ENCODE measurements at places on chromosomes 1 and 21.

DNA sequence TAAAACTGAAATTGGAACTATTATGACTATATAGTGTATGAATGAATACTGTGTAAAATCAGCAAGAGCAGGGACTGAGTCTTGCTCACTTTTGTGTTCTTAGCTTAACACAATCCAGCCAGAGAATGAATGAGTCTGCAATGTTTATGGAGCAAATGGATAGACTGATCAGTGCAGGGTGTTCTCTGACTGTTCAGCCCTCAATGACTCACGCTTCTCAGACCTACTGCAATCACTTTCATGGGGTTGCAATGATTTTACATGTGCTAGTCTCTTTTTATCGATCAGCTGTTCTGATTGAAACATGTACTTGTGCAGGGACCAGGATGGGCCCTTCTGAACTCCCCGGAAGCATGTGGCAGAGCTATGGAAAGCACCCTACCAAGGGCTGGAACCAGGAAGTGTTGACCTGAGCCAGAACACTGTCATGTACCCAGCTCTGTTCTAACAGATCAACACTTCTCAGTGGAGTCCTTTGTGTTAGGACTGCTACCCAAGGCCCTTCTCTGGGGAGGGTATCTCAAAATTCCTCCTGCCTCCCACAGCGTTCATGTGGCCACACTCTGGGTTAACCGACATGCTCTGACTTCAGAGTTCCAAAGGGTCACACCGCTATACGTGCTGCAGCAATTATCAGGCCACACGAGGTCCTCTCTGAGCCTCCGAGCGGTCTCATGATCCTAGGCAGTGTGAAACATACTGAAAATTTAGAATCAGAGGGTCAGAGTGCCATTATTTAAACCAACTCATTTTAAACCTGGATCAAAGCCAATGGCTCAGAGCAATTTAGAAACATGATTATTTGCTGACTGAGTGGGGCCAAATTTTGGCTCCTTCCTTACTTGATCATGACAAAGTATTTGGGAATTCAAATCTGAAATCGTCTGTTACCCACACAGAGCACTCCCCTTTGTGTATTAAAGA is 35.2 kb downstream of the GRIK1 start:
- peak; percentile 20 for DNase-seq

GRCh38 chr1:40309374-40310128 is 7.5 kb downstream of the COL9A2 start:
- no peak for DNase-seq

DNA sequence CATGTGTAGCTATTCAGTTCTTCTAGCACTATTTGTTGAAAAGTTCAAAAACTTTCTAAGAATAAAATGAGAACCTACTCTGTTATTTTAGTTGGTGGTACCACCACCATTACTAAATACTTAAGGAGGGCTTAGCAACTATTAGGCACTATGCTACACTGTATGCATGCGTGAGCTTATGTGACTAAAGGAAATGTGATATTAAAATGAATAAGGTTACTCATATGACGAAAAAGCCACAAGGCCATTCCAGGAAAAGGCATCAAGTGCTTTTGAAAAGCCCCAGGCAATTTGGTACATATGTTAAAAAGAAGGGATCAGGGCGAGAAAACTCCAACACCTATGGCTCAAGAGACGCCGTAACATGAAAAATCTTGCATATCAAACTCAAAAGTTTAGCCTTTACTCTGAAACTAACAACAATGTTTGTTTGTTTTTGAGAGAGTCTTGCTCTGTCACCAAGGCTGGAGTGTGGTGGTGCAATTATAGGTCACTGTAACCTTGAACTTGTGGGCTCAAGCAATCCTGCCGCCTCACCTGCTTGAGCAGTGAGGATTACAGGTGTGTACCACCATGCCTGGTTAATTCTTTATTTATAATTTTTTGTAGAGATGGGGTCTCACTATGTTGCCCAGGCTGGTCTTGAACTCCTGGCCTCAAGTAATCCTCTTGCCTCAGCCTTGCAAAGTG is 42.5 kb downstream of the EPRS1 start:
- DNase-seq: no peak

GRCh38 chr1:60257531-60257930 is 184.0 kb upstream of the C1orf87 start:
- no peak for DNase-seq

- DNase-seq: no peak
These were observed 135.0 kb downstream of the FOXD2 start for GRCh38 chr1:47572731-47573430.

GRCh38 chr1:238052496-238053266 is 162.0 kb upstream of the ZP4 start:
- DNase-seq: no peak

DNA sequence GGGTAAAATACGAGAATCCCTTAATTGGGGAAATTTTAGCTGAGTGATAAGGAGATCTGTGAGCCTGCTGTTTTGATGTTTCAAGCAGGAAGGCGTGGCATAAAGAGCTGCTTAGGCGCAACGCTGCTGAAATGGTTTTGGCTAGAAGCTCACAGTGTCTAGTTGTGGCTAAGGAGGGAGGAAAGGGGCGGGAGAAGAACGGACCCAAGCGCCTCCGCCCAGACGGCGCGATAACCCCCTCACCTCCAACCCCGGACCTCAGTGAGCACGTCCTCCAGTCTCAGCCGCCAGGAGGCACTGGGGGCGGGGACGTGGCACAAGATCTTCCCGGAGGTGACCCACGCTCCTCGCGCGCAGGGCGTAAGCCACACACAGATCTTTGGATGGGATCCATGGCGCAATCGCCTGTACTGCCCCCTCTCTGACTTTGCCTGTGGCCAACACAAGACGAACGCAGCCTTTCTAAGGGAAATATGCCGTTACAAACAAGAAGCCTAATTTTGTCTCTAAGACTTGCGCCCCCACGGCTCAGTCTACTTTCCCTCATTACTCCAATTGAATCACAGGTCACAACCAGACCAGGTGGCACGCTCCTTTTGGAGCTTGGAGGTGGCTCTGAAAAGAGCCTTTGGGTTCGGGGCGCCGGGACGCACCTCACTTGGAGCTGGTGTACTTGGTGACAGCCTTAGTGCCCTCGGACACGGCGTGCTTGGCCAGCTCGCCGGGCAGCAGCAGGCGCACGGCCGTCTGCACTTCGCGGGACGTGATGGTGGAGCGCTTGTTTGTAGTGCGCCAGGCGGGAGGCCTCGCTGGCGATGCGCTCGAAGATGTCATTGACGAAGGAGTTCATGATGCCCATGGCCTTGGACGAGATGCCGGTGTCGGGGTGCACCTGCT is 23.4 kb upstream of the RNF187 start:
- no peak for DNase-seq

DNA sequence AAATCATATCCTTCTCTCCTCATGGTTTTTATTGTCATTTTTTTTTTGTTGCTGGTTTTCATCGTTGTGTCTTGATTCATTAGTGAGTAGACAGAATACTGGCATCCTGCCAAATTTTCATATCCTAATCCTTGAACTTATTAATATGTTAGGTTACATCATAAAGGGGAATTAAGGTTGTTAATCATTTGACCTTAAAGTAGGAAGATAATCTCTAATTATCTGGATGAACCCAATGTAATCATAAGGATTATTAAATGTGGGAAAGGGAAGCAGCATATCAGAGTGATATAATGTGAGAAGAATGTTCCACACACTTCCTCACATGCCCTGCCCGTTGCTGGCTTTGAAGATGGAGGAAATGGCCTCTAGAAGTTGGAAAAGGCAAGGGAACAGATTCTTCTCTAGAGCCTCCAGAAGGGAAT is 299.7 kb downstream of the HMCN1 start:
- no peak for DNase-seq

- DNase-seq: no peak
These were observed 2.0 kb downstream of the FCRL6 start for GRCh38 chr1:159803956-159804689.

- DNase-seq: no peak
These were observed 481.2 kb downstream of the MATN1 start for GRCh38 chr1:30242168-30242567.

GRCh38 chr1:21313886-21314721 is 23.8 kb upstream of the ECE1 start:
- no peak for DNase-seq

DNA sequence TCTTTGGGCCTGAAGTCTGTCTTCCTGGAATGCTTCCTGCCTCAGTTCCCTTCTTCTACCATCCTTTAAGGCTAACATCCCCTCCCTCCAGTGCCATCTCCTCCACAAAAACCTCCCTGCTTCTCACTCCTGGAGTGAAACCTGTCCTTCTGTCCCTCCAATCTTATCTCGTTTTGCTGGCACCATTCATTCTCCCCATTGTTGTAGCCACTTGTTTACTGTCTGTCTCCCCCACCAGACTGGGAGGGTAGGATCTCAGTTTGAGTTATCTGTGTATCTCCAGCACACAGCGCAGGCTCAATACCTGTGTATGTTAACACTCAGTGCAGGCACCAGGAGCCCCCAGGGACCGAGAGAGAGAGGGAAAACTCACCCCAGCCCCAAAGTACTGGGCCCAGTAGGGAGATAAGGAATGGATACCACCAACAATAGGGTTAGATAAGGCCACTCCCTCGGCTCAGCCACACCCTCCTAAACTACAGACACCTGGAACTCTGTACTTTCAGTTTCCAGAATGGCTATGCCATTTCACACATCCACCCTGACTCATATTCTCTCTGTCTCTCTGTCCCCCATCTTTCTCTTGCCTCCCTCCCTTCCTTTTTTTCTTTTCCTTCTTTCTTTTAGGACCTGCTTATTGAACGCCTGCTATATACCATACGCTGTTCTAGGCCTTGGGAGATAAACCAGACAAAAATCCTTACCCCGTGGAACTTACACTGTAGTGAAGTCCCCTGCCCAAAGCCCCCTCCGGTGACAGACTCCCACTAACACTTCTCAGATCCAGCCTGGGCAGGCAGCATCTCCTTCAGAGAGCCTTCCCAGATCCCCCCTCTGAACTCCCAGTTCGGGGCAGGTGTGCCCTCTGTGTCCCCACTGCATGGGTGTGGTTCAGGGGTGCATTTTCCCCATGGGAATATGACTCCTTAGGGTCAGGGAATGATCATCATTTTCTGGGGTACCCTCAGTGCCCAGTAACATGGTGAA is 3.3 kb upstream of the SSBP3 start:
- DNase-seq: no peak

DNA sequence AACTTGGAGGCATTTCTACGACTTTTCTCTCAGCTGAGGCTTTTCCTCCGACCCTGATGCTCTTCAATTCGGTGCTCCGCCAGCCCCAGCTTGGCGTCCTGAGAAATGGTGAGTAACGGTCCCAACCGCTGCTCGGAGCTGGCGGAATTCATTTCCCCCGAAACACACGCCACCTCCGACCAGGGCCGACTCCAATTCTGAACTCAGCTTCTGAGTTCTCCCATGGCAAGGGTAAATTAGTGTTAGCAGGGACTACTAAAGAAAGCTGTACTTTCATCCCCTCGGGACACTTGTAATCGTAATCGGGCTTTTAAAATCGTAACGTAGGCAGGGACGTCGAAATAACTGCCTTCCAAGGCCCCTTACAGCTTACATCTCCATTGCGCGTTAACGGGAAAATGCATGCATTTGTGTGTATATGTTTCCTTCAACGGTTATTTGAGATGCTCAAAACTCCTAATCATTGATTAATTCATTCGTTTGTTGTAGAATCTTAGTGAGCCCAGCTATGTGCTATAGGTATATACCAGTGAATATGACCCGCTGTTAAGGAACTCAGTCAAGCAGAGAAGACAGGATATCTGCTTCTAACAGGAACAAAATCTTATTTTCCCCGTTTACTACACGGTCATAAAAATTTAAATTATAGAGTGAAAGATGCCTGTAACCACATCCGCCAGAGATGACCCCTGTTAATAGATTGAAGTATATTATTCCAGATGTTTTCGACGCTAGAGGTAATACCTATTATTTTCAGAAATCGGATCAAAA is 472 bp downstream of the DTL start:
- no peak for DNase-seq

DNA sequence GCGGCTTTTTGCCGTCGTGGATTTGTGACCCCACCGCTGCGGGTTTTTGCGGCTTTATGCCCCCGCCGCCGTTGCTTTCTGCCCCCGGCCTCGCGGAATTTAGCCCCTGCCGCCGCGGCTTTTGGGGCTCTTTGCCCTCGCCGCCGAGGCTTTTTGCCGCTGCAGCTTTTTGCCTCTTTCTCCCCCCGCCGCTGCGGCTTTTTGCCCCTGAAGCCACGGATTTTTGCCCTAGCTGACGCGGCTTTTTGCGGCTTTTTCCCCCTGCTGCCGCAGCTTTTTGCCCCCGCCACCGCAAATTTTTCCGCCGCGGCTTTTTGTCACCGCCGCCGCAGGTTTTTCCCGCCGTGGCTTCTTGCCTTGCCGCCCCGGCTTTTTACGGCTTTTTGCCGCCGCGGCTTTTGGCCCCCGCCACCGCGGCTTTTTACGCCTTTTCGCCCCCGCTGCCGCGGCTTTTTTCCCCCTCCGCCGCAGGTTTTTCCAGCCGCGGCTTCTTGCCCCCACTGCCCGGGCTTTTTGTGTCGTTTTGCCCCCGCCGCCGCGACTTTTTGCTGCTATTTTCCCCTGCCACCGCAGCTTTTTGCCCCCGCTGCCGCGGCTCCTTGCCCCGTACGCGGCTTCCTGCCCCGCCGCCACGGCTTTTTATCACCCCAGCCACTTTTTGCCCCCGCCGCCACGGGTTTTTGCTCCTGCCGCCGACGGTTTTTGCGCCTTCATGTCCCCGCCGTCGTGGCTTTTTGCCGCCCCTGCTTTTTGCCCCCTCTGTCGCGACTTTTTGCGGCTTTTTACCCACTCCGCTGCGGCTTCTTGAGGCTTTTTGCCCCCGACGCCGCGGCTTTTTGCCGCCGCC is 3933.6 kb downstream of the SRGAP2C start:
- no peak for DNase-seq

DNA sequence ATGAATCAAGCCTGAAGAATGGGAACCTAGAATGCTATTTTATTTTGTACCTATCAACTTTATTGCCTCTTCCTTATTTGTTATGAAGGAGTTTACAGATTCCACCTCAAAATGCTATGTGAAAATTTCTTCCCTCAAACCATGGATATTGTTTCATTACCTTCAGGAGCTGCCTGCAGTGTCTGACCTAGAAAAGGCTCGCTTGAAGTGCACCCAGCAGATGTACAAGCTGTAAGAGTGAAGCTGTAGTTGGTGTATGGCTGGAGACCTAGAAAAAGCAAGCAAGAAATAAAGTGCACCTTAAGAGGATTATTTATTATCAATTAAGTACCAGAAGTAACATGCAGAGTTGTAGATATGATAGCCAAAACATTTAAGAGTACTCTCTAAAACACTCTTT is 199.4 kb downstream of the KCTD3 start:
- no peak for DNase-seq

DNA sequence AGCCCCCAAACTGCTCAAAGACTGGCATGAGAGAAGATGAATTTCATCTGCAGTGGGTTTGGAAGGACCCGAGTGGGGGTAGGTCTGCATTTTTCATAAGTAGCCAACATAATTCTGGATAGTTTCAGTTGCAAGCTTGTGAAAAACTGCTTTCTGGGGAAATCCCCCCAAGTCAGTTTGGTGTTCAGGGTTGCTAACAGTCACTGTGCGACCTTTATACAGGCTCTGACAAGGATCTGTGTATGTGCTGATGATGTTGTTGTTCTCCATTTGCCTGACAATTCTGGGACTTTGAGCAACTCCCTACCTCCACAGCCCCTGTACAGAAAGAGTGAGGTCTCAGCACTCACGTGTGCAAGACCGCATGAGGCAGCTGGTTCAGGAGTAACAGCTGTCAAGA is 87.9 kb downstream of the SUSD4 start:
- no peak for DNase-seq

All from SK-N-MC (cell line).